ENCODE measurements at places on chromosomes 2 and 18. TPM values are rescaled to one million over a fixed set of nuclear protein-coding genes. Genes with fewer than 3 reads are reported as not detected.

- no peak for DNase-seq
These were observed 20.5 kb downstream of the PCARE start for GRCh38 chr2:29053670-29054400.

DNA sequence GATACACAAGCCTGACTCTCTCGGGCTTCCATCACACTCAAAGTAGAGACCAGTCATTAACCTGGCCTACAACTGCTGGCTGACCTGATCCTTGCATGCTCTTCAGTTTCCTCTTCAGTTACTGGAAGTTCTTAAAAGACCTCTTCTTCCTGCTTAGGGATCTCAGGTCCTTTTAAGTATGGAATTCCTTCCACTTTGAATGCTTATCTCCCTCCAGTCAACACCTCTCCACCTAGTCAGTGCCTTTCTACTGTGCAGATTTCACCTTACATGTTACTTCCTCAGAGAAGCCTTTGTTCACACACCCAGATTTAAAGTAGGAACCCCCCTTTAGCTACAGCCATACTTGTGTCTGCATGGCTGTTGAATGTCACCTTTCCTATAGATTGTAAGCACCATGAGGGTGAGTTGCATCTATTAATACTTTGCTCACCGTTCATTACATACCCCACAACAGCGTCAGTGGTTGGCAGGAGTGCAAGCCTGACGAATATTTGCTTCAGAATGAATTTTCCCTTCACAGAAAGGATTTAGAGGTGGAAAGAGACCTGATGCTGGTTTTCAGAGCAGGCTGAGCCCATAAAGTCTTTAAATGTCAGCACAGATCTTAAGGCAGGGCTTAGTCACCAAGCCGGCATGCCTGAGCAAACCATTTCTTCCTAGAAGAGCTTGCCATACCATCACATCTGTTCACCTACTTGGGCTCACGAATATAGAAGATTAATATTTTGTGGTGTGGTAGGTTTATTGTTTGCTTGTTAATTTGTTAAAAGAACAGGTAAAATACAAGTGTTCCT, 90.1 kb downstream of the ACVR1 start:
- DNase-seq, result no peak

- peak; percentile 42 for DNase-seq
These were observed 36.0 kb downstream of the MRPL33 start for GRCh38 chr2:27807476-27807875.

DNA sequence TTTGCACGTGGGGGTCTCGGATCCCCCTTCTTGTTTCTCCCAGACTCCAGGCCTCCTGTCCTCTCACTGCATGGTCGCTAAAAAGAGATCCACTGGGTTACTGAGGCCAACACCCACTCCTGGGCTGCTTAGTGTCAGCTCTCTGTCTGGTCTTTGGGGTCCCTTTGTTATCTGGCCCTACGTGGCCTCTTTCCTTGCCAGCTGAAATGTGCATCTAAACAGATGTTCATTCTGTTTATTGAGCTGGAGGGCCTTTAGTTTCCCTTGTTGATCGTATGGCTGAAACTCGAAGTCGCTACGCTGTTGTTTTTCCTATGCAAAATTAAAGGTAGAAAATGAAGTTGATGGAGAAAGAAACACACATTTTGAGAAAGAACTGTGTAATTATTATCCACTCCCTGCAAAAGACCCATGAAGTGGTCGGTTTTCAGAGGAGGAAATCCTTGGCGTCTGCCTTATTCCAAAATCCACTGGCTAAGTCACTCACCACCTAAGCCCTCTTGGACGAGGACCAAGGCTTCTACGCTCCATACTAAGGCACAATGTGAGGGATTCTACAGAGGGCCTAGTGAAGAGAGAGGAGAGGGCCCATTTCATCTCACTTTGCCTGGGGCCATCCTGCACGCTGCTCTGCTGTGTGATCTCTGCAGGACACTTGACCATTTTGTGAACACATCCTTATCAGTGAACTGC, 105.3 kb downstream of the GLI2 start:
- no peak for DNase-seq

- no peak for DNase-seq
These were observed 43.2 kb upstream of the PSME4 start for GRCh38 chr2:54013996-54014395.

GRCh38 chr2:127661072-127661649, 14.2 kb downstream of the LIMS2 start:
- no peak for DNase-seq

- DNase-seq, result no peak
These were observed 43.5 kb downstream of the PSMD14 start for GRCh38 chr2:161351678-161352077.

DNA sequence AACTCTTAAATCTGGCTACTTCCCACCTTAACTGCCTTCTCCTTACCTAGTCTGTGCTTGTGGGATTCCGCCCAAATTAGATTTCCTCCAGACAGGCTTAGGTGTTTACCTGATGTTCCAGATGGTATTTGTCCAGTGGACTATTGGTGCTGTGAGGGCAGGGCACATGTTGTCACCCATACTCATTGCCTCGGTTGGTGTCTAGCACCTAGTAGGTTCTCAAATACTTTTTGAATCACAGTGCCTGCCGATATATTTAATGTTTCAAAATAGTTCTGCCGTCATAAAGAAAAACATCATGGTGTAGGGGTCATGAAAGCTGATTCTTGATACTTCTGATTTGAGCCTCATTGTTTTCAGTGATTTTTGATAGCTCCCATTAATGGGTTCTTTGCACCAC, 1.1 kb downstream of the SEPTIN2 start:
- DNase-seq, result no peak

GRCh38 chr2:68658266-68658665, 14.9 kb downstream of the PROKR1 start:
- DNase-seq, result no peak

GRCh38 chr18:47968006-47968676, 37.7 kb upstream of the SMAD2 start:
- DNase-seq, result no peak

DNA sequence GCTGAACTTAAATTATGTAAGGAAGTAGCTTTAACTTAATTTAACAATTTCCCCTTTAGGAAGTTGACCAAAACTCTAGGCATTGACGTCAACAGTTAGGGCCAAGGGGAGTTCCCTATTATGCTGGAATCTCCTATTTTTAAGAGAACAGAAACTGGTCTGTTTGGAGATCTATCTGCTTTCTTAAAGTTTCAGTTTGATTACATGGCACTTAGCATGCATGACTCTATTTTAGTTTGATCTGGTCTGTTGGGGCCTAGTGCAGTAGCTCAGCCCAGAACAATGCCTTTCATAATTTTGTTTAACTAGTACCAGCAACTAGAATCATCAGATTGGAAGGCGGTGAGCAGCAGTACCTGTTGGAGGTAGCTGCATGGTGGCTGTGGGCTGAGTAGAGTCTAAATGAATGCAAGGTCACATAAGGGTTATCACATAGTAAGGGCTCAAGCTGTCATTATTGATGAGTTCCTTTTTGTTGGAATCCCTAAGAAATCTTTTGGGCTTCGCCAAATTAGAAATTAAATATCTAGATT, 60.5 kb upstream of the ZNG1B start:
- DNase-seq, result no peak

SEPTIN10 gene
- 6.3 TPM for total RNA-seq

HADHA gene
- total RNA-seq, result 149 TPM

PPP1R1C gene
- total RNA-seq, result not detected

IL36G gene
- not detected for total RNA-seq

PLB1 gene
- 1.1 TPM for total RNA-seq

FER1L5 gene
- not detected for total RNA-seq

GREB1 gene
- 0.65 TPM for total RNA-seq
